ENCODE measurements at places on chromosomes 5 and 9. TPM values are rescaled to one million over a fixed set of nuclear protein-coding genes. Genes with fewer than 3 reads are reported as not detected.

GARIN3 gene
- total RNA-seq: not detected

SPDL1 gene
- total RNA-seq: 31.9 TPM

TAF11L5 gene
- not detected for total RNA-seq

AQP7 gene
- 0.23 TPM for total RNA-seq

RPL37 gene
- 1,505 TPM for total RNA-seq

EIF4E1B gene
- 1.1 TPM for total RNA-seq

PCDHGA6 gene
- total RNA-seq: 2.6 TPM

F2RL2 gene
- total RNA-seq: not detected

LCP2 gene
- total RNA-seq: 0.37 TPM

CTXN3 gene
- not detected for total RNA-seq

PRXL2C gene
- 6.5 TPM for total RNA-seq

AMACR gene
- 11.9 TPM for total RNA-seq

SMIM32 gene
- 0.18 TPM for total RNA-seq

DAB2IP gene
- 52.6 TPM for total RNA-seq

CDH9 gene
- total RNA-seq: 0.21 TPM

PAPPA gene
- 0.34 TPM for total RNA-seq

PTGDS gene
- 2.9 TPM for total RNA-seq

TOR4A gene
- total RNA-seq: 7.3 TPM

SVEP1 gene
- total RNA-seq: 0.39 TPM

FAM151B gene
- total RNA-seq: 0.48 TPM

WDR31 gene
- total RNA-seq: 0.46 TPM

LHX6 gene
- total RNA-seq: 1.5 TPM

WASHC1 gene
- total RNA-seq: 18.5 TPM

PAIP1 gene
- 83.5 TPM for total RNA-seq

OBP2B gene
- total RNA-seq: not detected

LIX1 gene
- total RNA-seq: not detected

WWC1 gene
- total RNA-seq: 29.1 TPM

SPATA31E1 gene
- total RNA-seq: 0.05 TPM

SPAAR gene
- not detected for total RNA-seq

CARD9 gene
- 0.96 TPM for total RNA-seq

Data from WTC11 (cell line).